ENCODE measurements at places on chromosomes 5 and 9. TPM values are rescaled to one million over a fixed set of nuclear protein-coding genes. Genes with fewer than 3 reads are reported as not detected.
A peak's percentile ranks its signal among the peaks of the same experiment; 100 is the strongest.

The SH3GL2 gene
- under 0.01 TPM for total RNA-seq

- DNase-seq: peak; percentile 8
Observed at GRCh38 chr9:131503626-131504465, 1.1 kb downstream of the POMT1 start.

The ZNF300 gene
- 9.9 TPM for total RNA-seq

DNA sequence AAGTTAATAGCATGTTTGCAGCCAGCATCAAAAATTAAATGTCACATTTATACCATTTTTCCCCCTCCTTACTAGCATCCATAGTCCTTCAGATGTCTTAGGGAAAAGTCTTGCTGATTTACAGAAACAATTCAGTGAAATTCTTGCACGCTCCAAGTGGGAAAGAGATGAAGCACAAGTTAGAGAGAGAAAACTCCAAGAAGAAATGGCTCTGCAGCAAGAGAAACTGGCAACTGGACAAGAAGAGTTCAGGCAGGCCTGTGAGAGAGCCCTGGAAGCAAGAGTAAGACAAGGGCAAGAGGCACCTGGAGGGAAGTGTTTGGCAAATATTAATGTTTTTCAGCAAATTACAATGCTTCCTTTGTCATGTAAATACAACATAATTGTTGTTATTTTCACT lies 60.4 kb downstream of the RAB14 start:
- no peak for DNase-seq

The GPR21 gene
- 0.66 TPM for total RNA-seq

The CCDC152 gene
- total RNA-seq: 1.5 TPM

The PCDHAC1 gene
- 0.51 TPM for total RNA-seq

DNA sequence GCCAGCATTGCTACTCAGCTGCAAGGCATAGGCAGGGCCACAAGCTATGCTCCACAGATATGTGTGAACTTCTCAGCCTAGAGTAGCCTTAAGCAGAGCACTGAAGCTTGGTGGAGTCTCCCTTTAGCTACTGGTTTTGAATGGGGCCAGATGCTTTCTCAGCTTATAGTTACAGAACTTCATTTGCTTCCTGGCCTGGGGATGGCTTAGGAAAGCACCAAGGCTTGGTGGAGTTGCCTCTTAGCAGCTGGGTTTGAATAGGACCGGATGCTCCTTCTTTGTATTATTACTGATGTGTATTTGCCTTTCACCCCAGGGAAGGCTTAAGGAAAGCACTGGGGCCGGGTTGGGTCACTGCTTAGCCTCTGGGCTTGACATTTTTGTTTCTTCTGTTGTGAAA lies 497.8 kb upstream of the SEMA6A start:
- DNase-seq: no peak

DNA sequence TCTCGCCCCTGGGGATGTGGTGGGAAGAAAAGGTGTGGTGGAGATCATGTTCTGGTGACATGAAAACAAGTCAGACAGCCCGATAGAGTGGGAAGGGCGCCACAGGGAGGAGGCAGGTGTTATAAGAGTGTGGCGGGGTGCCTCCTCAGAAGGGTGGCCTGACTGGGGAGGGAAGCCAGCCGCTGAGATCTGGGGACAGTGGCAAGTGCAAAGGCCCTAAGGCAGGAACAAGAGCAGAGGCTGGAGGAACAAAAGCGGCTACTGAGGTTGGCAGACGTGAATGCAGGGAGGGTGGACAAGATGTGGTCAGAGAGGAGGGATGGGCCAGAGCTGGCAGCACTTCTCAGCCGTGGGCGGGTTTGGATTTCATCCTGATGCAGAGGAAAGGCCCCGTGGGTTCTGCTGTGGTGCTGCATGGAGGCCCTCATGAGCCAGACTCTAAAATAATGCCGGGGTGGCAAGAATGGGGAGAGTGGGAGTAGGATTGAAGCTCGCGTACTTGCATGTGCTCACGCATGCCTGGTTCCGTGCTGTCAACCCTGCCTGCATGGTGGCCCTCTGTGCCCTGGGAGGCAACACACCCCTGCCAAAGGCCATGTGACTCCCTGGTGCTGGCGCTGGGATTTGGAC lies 89.2 kb downstream of the MVB12B start:
- DNase-seq: no peak

DNA sequence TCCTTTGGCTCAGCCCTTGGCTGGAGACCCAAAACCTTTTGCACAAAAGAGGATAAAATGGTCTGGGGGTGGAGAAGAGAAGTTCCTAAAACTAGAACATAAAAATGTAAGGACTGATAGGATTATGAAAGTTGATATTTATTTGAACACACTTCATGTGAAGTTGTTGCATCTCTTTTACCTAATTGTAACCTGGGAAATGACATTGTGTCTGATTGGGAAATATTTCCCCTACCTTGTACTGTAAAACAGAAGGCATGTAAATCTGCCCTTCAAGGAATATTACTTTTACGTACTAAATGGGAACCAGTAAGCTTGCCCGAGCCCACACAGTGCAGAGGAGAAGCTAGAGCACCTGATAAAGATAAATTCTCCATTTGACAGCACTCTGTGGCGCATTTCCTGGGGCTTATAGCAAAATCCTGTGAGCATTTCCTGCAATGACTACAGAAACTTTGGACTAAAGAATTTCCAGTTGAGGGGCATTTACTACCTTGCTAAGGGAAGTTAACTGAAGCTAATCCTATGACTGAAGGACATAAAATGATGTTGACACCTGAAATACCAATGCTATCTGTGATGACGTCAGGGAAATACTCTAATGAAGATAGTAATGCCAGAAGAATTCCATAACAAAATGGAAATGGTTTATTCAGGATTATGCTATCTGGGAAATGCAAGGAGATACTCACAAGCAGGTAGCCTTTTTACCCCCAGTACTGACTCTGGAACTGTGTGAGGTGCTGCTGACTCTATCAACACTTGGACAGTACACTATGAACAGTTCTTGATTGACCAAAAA lies 78.3 kb upstream of the LIFR start:
- no peak for DNase-seq

DNA sequence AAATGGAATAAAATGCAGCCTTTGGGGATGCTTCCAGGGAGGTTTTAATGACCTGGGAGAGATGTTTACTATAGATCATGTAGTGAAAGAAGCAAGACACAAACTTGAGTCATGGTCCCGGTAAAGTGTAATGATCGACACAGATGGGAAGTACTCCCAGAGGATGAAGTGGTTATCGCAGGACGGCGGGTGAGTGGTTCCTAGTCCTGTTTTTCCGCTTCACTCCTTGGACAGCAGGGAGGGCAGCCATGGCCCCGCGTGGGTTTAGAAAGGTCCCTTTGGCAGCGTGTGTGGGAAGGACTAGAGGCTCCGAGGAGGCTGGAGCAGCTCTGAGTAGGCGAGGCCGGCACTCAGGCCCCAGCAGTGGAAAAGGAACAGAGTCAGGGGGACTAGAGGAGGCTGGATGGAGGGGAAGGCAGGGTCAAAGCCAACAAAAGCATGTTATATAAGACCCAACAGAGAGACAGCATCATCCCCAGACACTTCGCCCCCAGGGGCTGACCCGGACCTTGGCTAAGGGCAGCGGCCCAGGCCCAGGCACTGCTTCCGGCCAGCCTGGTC lies 49.2 kb upstream of the STXBP1 start:
- peak; percentile 71 for DNase-seq

The OBP2B gene
- not detected for total RNA-seq

GRCh38 chr5:31664566-31664965 lies 25.6 kb downstream of the PDZD2 start:
- no peak for DNase-seq

DNA sequence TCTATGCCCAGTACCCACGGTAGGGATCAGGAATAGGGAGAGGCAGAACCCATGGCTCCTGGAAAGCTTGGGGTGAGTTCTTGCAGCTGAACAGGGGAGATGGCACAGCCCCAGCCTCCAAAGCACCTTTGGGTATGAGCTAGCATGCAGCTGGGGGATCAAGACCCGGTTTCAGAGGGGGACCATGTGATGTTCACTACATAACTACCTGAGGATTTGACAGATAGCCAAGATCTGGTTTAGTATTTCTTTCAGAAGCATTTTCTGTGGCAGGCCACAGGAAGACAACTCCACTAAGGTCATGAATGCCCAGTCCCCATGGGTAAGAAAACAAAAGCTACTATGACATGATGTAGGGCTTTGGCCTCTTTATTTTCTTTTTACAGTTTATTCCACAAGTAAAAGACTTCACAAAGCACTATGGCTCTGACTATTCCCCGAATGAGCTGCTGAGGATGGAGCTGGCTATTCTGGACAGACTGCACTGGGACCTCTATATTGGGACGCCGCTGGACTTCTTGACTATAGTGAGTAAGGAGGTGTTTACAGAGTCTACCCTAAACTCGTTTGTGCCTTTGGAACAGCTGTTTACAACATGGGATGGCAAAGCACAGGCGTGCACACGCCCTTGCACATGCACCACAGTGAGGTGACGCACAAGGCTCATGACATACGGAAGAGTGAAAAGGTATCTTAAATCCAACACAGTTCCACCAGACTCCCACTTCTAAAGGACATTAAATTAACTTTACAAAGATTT lies 3.4 kb downstream of the CCNI2 start:
- DNase-seq: no peak

The CAVIN4 gene
- 1.5 TPM for total RNA-seq

DNA sequence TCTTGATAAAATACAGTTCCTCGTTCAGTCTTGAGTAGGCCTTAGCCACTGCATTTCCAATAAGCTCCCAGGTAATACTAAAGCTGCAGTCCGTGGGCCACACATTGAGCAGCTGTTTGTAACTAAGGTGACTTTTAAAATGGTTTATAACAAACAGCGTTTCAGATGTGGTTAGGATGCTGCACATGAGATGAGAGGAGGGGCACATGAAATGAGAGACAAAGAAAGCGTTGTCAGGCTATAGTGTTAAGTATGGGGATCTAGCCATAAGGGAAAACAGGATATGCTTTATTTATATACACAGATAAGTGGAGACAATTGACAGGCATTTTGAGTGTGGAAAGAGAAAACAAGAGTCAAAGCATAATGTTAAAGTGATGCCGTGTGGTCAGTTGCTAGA lies 89.9 kb downstream of the PAM start:
- no peak for DNase-seq

DNA sequence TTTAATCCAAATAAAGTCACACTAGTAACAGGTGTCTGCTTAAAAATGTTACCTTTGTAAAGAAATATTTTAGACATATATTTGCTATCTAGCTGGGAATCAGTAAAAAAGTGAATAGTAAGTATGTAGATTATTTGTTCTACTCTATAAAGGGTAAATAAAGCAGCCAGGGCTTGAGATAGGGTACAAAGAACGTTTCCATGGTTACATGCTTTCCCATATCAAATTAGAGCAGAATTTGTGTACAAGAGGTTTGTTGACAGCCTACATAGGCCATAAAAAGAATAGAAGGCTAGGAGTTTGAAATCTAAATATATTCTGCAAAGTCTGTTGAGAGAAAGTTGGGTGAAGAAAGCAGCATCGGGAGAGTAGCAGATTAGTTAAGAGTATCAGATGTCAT lies 160.9 kb upstream of the POU5F2 start:
- no peak for DNase-seq

The RABL6 gene
- 59.6 TPM for total RNA-seq

- DNase-seq: no peak
Observed at GRCh38 chr9:35972093-35972492, 14.1 kb upstream of the OR2S2 start.

The ESM1 gene
- total RNA-seq: 1.8 TPM

DNA sequence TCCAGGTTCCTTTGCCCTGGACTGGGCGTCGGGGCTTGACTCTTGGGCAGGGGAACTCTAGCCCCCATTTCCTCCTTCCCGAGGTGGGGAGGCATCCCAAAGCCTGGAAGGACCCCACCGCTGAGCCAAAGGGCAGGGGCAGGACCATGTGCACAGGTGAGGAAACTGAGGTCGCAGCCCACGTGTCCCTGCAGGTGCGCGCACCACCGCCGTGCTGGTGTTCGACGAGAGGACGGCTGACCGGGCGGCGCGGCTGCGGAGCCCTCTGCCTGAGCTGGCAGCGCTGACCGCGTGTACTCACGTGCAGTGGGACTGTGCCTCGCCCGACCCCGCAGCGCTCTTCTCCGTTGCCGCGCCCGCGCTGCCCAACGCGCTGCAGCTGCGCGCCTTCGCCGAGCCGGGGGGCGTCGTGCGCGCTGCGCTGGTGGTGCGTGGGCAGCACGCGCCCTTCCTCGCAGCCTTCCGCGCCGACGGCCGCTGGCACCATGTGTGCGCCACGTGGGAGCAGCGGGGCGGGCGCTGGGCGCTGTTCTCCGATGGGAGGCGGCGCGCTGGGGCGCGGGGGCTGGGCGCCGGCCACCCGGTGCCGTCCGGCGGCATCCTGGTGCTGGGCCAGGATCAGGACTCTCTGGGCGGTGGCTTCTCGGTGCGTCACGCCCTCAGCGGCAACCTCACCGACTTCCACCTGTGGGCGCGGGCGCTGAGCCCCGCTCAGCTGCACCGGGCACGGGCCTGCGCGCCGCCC lies 2.8 kb downstream of the ADGRD2 start:
- no peak for DNase-seq

All from fibroblast of lung (primary cell).